MG63 (cell line): ENCODE measurements at places on chromosomes 3 and 15. TPM values are rescaled to one million over a fixed set of nuclear protein-coding genes. Genes with fewer than 3 reads are reported as not detected.

Gene LRRC58
- 23.2 and 37.0 TPM in 2 replicates for total RNA-seq

Gene EIF4E3
- 2.9 and 4.4 TPM in 2 replicates for total RNA-seq

Gene DLEC1
- total RNA-seq: not detected in 2 replicates

Gene SLC9C1
- total RNA-seq: not detected in 2 replicates

Gene RASGRP1
- total RNA-seq: not detected in 2 replicates

Gene BCL2A1
- total RNA-seq: 6.0 TPM in 1 of 2 replicates, not detected in the other

Gene SPSB4
- total RNA-seq: 0.23 and 1.2 TPM in 2 replicates

Gene DNASE1L3
- total RNA-seq: not detected in 2 replicates

Gene TUSC7
- not detected in 2 replicates for total RNA-seq

Gene CTXN2
- not detected in 2 replicates for total RNA-seq

Gene GPR62
- total RNA-seq: not detected in 2 replicates

Gene ALDH1A3
- 879 and 1,090 TPM in 2 replicates for total RNA-seq

Gene GUCA1C
- total RNA-seq: not detected in 2 replicates

Gene WNT5A
- 14.2 and 21.7 TPM in 2 replicates for total RNA-seq

Gene STRIT1
- total RNA-seq: not detected in 2 replicates

Gene BCHE
- not detected in 2 replicates for total RNA-seq

Gene VIPR1
- not detected in 2 replicates for total RNA-seq

Gene FANCD2OS
- not detected in 2 replicates for total RNA-seq

Gene SEMA3G
- not detected in 2 replicates for total RNA-seq

Gene CCR1
- not detected in 2 replicates for total RNA-seq

Gene CLDN16
- total RNA-seq: not detected in 2 replicates

Gene ST3GAL6
- 1.4 and 2.0 TPM in 2 replicates for total RNA-seq

Gene TERC
- 149 and 154 TPM in 2 replicates for total RNA-seq

Gene ZBTB20
- total RNA-seq: 0.54 and 6.5 TPM in 2 replicates

Gene CASR
- total RNA-seq: not detected in 2 replicates

Gene PIK3CB
- 40.9 and 45.6 TPM in 2 replicates for total RNA-seq

Gene UBA5
- 40.5 and 49.2 TPM in 2 replicates for total RNA-seq

Gene RGMA
- 0.47 TPM in 1 of 2 replicates, not detected in the other for total RNA-seq

Gene LMAN1L
- total RNA-seq: not detected in 2 replicates

Gene PML
- total RNA-seq: 19.5 and 39.8 TPM in 2 replicates

Gene HRG
- not detected in 2 replicates for total RNA-seq

Gene TRIM59
- 4.2 and 8.9 TPM in 2 replicates for total RNA-seq

Gene MESP1
- 2.2 and 8.9 TPM in 2 replicates for total RNA-seq

Gene ZNF774
- total RNA-seq: 0.07 TPM in 1 of 2 replicates, not detected in the other

Gene OPA1
- 46.7 and 93.5 TPM in 2 replicates for total RNA-seq

Gene TRA2B
- 158 and 271 TPM in 2 replicates for total RNA-seq

Gene SKOR1
- total RNA-seq: not detected in 2 replicates

Gene MASP1
- 96.8 and 119 TPM in 2 replicates for total RNA-seq

Gene ATP8B4
- not detected in 2 replicates for total RNA-seq

Gene CCDC39
- total RNA-seq: not detected in 2 replicates

Gene CACNA2D3
- 1.2 and 2.0 TPM in 2 replicates for total RNA-seq

Gene NR2E3
- 0.43 TPM in 1 of 2 replicates, not detected in the other for total RNA-seq

Gene C3orf49
- not detected in 2 replicates for total RNA-seq

Gene SEMA5B
- total RNA-seq: not detected in 2 replicates

Gene MYLK
- 12.5 and 15.4 TPM in 2 replicates for total RNA-seq

Gene RTF1
- 25.1 and 26.5 TPM in 2 replicates for total RNA-seq

Gene RYR3
- total RNA-seq: not detected in 2 replicates

Gene TERB2
- not detected in 2 replicates for total RNA-seq

Gene GALNT15
- total RNA-seq: not detected in 2 replicates

Gene IRAK2
- 5.0 and 6.1 TPM in 2 replicates for total RNA-seq

Gene LRRC3B
- not detected in 2 replicates for total RNA-seq

Gene PLA1A
- total RNA-seq: not detected in 2 replicates

Gene SCAANT1
- total RNA-seq: not detected in 2 replicates

Gene ELL3
- total RNA-seq: 5.6 TPM in 1 of 2 replicates, not detected in the other

Gene OIP5
- 27.5 and 46.3 TPM in 2 replicates for total RNA-seq

Gene ATRIP
- total RNA-seq: 6.8 and 25.3 TPM in 2 replicates

Gene GP5
- not detected in 2 replicates for total RNA-seq

Gene SPCS1
- total RNA-seq: 63.1 and 72.5 TPM in 2 replicates

Gene LINGO1
- total RNA-seq: 0.44 TPM in 1 of 2 replicates, not detected in the other
